ENCODE measurements at places on chromosomes 4 and X.

- no peak for DNase-seq
Measured at GRCh38 chr4:112284662-112285411, 867 bp downstream of the TIFA start.

GRCh38 chrX:54358424-54359211, 772 bp upstream of the WNK3 start:
- peak; percentile 5 for DNase-seq

DNA sequence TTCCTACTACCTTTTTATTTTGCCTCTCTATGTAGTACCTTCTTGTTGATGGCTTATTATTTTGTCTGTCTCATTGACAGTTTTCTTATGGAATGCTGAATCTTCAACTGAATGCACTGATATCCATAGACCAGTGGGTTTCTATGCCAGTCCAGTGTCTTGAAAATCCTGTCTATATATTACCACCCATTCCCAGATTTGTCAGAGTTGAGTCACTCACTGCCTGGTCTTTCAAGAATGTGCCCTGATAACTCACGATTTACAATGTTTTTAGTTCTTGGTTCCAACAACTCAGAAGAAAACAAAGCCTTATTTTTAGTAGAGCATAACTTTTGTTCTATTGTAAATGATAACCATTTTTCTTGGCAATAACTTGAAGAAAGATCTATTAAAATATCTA, 606.0 kb upstream of the PITX2 start:
- no peak for DNase-seq

DNA sequence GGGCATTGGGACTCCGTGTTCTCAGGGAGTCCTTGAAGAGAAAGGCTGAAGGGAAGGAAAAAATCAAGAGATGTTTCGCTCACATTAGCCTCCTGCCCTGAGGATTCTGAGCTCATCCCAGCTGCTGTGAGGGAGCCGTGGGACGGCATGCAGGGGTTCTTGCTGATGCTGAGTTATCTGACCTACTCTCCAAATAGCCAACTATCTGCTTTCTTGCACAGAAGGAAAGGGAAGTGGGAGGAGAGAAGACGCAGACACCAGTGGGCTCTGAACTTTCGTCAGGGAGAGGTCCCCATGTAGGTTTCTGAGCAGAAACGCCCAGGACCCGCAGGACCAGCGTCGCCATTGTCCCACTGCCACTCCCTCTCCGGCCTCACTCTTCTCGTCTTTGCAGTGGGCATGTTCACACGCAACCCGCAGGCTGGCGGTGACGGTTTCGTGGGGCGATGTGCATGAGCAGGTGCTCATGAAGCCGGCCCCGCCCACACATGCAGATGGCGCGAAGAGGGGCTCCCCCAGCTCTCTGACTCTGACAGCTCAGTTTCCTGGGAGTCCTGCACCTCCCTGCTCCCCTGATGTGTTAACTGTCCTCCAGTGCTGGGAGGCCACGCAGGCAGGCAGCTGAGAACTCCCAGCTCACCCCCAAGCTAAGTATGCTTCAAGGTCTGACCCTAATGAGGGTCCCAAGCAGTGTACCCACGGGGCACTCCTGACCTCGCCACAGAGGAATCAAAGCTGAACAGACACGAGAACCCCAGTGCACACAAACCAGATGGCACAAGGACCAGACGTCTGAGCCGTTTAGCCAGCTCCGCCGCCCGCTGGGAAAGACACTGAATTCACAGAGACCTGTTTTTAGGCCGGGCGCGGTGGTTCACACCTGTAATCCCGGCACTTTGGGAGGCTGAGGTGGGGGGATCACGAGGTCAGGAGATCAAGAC, 13.6 kb upstream of the ABLIM2 start:
- DNase-seq = peak; percentile 35

DNA sequence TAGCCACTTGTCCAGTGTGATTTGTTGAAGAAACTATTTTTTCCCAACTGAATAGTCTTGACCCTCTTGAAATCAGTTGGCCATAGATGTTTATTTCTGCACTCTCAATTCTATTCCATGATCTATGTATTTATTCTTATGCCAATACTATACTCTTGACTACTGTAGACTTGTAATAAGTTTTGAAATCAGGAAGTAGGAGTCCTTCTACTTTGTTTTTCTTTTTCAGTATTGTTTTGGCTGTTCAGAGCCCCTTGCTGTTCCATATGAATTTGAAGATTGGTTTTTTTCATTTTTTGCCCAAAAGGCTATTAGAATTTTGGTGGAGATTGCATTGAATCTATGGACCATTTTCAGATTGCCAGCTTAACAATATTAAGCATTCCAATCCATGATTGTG, 10.2 kb downstream of the SAP30 start:
- DNase-seq = no peak

GRCh38 chrX:41153957-41154356, 68.7 kb downstream of the USP9X start:
- DNase-seq = no peak

DNA sequence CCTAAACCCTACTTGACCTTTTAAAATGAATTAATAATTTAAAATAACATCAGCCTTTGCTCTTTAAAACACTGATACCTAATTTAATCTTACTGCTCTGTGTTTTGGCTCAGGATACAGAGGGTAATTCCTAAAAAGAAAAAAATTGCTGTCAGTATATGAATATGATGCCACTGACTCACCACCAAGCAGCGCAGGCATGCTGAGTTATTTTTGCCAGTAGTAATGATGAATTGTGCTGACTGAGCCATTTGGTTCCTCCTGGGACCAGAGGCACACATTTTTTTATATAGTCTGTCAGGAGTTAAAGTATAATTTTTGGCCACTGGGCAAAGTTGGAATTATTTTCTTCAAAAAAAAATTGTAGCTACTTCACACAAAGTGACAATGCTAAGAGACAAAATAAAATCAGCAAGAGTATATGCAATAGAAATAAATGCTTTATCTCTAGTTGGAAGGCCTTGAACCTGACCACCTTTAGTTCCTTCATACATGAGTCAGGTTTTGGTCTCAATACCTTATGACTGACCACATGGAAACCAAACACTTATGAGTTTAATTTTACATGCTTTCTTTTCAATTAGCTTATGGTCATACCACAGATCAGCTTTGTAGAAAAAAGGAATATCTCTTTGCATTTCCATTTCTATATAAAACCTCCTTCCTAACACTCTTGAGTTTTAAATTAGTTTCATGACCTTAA, 115.1 kb downstream of the PPP3CA start:
- DNase-seq = no peak

DNA sequence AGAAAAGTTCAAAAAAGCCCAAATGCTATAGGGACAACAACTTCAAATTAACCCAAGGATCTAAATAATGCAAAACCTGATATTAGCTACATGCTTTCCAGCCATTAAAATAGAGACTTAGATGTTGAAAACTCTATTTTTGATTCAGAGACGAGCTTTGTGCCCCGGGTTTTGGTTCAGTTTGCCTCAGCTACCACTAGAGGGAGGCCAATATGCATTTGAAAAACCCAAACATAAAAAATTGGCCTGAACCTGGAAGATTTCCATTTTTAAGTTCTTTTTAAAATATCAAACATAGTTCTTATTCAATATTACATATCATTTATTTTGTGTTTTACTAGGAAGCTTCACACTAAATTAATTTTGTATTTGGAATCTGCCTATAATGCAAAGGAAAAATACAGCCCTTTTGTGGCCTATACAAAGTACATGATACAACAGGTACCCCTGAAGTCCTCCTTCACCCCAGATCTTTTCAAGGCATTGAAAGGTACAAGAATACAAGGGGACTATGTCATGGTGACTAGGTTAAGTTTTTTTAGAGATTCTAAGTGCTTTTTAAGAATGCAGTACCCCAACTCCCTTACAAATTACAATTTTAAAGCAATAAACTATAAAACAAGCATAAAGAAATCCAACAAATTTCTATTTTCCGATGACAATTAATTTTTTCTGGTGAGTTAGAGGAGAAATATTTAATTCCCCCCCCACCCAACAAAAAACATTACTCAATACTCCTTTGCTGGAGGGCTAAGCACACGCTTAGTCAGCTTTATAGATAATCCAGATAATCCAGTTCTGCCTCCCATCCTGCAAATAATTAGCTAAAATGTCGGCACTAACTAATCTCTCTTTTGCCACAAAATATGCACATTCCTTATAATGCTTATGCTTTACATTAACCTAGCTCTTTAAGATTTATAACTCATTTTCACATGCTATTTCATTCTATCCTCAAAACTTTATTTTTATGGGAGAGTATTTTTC, 97.7 kb upstream of the PTPN13 start:
- DNase-seq = no peak

DNA sequence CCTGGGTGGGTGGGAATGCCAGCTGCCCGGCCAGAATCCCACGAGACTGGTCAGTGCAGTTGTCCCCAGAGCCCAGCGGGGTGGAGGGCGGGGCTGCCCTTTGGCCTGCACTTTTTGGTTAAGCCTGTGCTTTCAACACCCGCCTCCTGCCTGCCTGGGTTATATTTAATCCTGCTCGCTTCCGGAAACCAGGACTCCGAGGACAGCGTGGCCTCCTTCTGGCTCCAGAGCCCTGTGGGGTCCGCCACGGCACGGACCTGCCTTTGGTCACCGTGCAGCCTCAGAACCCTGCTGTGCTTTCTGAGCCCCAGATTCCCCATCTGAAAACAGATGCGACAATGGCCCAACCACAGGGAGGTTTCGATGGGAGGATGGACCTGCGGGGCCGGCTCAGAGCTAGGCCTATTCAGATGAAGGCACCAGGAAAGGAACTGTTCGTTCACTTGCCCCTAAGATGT, 29.4 kb upstream of the KIAA0232 start:
- DNase-seq = no peak

DNA sequence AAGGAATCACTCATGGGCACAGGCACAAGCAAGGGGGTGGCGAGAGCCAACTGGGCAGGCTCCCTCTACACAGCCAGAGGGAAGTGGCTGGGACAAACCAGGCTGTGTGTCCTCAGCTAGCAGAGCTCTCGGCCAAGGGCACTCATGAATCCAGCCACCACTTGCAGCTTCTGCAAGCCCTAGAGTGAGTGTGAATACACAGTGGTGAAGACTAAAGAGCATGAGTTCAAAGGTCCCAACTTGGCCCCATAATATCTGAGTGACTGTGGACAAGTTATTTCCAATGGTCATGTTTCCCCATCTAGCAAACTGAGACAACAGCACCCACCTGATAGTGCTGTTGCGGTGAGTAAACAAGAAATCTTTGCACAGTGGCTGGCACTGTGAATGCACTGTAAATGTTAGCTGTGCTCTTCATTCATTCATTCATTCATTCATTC, 51.7 kb downstream of the ADGRG2 start:
- no peak for DNase-seq

GRCh38 chr4:55947254-55947882, 1.4 kb upstream of the CEP135 start:
- no peak for DNase-seq

DNA sequence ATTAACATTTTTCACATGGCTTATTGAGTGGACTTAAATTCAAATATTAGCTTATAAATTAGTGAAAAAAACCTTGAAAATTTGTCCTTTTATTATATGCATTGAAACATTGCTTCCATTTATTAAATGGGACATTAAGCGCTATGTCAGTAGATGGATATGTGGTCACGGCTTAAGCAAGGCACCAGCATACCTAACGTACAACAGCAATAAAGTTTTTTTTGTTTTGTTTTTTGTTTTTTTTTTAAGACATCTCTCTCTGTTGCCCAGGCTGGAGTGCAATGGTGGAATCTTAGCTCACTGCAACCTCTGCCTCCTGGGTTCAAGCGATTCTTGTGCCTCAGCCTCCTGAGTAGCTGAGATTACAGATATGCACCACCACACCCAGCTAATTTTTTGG, 31.6 kb downstream of the PGM2 start:
- no peak for DNase-seq

DNA sequence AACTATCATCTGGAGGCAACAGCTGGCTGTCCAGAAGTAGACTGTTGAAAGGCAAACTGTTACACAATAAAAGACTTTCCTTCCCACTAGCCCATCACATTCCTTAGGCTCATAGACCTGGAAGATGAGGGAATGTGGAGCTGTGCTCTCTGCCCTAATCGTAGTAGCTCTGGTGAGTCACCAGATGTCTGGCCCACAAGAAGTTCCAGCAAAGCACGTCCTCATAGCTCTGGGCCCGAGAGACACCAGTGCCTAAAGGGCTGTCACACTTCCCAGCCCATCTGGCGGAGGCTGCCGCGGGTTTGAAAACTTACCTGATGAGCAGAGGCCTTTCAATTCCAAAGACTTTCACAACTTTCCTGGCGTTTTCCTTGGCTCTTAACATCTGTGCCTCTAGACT, 81.7 kb upstream of the STOX2 start:
- no peak for DNase-seq

DNA sequence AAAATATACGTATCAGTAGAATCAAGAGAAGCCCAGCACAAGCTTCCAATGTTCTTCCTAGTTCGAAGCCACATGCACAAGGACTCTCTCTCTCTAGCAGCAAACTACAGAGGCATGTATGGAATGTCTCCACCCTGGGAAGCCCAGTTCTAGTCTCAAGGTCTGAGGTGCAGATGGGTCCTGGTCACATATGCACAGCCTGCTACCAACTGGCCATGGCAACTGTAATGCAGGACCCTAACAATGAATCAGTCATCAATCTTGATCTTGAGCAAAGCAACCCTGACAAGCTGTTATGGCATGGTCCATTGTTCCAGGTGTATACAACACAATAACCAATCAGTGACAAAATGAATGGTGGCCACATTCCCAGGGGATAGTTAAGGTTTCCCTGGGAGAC, 55.8 kb downstream of the MBNL3 start:
- DNase-seq = no peak

DNA sequence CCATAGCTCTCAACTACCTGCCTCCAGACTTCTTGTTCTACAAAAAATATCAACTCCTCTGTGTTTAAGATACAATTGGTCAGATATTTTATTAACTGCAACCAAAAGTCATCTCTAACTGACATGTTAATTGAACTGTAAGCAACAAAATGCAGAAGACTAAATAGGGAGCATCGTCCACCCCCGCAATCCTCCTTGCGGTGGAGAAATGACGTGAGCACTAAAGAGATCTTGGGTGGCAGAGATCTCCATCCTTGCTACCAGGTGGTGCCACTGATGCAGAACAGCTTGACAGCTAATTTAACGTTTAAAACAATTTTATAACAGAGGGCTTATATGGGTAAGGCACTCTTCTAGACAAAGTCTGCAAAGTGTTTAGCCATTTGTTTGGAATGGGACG, 164.4 kb upstream of the FTHL17 start:
- no peak for DNase-seq

- no peak for DNase-seq
Measured at GRCh38 chrX:40015693-40016092, 82.1 kb downstream of the BCOR start.

DNA sequence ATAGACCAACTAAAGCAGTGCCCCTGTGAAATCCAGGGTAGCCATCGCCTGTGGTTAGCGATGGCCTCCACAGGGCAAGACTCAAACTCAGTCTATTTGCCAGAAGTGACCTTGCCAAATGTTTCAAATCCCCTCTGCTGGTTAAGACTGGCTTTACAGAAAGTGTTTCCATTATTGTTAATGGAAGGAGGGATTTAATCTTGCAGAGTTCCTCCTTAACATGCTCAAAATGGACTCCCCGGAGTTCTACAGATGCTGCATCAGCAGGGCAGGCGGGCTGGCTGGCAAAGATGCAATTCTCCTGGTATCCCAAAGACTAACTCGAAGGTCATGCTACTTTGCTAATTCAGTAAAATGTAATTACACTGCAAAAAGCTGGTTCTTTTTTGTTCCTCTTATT, 313.0 kb upstream of the SLC7A11 start:
- no peak for DNase-seq

- DNase-seq = no peak
Measured at GRCh38 chr4:93658443-93658842, 170.1 kb upstream of the ATOH1 start.

All from activated CD4-positive, alpha-beta T cell treated with anti-CD3 and anti-CD28 coated beads for 24 hours (primary cell).